ENCODE measurements at places on chromosomes 13 and 19.
A peak's percentile ranks its signal among the peaks of the same experiment; 100 is the strongest.

DNA sequence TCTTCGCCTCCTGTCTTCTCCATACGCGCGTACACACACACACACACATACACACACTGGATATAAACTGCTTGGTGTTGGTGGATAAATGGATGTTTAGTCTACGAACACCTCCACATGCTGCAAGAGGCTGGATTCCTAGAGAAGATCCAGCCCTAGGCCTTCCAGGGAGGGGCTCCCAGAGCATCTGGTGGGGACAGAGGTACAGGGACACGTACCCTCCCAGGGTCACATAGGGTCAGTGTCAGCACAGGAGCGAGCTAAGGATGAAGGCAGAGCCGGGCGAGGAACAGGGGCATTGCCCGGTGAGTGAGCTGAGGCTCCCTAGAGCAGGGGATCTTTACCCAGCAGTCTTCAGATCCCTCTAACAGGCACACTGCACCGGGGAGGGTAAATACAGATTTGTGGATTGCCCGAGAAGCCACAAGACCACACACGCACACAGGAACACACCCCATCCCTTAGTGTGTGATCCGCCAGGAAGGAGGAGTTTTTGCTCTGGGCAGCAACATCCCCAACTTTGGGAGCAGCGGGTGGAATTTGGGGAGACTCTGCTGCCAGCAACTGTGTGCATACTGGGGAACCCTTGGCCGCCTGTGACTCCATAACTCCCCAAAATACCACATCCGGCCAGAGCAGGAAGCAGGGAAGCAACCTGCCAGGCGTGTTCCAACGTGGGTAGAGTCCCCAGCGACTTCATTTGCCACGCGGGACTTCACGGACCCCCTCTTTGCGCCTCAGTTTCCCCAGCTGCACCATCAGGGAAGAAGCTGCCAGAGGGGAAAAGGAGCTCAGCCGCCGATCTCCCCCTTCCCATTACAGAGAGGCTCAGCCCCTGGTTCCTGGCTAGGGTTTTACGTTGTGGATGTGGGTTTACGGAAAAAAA is 5.8 kb upstream of the TLE2 start:
- DNase-seq = peak; percentile 41

- no peak for DNase-seq
Measured at GRCh38 chr13:75486146-75487062, 4.4 kb upstream of the TBC1D4 start.

- DNase-seq = no peak
Measured at GRCh38 chr13:105047676-105048295, 1487.7 kb downstream of the EFNB2 start.

GRCh38 chr13:30253830-30254229 is 53.5 kb downstream of the KATNAL1 start:
- DNase-seq = no peak

DNA sequence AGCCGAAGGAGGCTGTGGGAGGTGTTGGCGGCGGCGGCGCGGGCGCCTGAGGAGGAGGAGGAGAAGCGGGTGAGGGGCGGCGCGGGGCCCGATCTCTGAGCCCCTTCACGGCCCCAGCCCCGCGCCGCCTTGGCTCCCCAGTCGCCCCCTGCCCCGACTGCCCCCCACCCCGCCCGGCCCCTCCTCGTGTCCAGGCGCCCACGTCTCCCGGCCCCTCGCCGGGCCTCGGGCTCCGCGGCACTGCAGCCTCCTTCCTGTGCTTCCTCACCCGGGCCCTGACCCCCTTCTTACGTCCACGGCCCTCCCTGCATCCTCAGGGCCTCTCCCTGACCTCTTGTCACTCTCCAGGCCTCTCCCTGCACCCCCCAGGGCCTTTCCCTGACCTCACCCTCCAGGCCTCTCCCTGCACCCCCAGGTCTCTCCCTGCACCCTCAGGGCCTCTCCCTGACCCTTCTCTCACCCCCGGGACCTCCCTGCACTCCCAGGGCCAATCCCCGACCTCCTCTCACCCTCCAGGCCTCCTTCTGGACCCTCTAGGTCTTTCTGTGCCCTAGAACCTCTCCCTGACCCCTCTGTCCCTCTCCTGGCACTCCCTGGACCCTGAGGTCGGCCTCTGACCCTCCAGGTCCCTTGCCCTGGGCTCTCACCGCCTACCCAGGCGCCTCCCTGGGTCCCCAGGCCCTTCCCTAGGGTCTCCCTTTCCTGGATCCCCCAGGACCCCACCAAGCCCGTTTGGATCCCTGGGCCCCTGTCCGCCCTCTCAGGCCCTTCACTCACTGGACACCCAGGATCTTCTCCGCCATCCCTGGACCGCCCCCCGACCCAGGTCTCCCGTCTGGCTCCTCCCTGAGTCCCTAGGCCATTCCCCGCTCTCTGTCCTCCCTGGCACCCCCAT is 460 bp downstream of the KMT5C start:
- no peak for DNase-seq

- no peak for DNase-seq
Measured at GRCh38 chr19:19110410-19111135, 27.7 kb downstream of the TMEM161A start.

DNA sequence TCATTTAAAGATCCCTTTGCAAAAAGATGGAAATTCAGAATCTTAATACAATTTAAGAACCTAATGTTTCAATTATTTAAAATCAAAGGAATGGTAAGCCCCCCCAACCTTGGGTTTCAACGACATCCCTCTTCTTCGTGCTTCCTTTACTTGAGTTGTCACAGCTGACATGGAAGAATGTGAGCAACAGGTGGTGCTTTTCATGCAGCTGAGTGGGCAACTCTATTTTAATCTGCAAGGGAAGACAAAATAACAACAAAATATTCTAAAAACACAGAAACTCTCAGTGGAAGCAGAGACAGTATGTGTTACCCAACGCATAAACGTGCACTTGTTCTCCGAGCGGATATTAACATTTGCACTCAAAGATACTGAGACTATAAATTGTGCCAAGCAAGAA is 92.3 kb downstream of the DOCK9 start:
- no peak for DNase-seq

- no peak for DNase-seq
Measured at GRCh38 chr13:34816908-34817665, 125.0 kb upstream of the NBEA start.

DNA sequence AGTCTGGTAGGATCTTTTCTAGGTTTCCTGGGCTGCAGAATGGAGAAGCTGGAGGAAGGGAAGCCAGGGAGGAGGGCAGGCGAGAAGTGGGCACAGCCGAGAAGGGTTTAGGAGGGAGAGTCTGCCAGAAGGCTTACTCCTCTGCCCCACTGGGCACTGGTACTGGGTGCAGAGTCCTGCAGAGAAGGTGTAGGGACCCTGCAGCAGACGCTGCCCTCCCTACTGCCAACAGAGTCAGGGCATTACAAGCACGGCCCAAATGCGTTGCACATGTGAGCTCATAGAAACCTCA is 726 bp upstream of the PEPD start:
- no peak for DNase-seq

DNA sequence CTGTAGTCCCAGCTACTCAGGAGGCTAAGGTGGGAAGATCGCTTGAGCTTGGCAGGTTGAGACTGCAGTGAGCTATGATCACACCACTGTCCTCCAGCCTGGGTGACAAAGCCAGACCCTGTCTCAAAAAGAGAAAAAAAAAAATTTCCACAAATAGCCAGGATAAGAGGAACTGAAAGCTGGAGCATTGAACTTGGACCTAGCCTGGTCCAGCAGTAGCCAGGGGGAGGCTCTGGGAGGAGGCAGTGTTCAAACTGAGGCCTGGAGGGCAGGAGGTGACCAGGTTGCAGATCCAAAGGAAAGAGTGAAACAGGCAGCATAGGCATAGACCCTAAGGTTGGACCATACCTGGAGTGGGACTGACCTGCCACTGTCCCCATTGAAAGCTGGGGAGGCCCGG is 26.9 kb upstream of the PIK3R2 start:
- DNase-seq = no peak

GRCh38 chr19:28234637-28235036 is 978.3 kb downstream of the UQCRFS1 start:
- DNase-seq = no peak

GRCh38 chr19:5288347-5288739 is 52.3 kb downstream of the PTPRS start:
- no peak for DNase-seq

- no peak for DNase-seq
Measured at GRCh38 chr13:38844581-38844980, 146.1 kb downstream of the STOML3 start.

DNA sequence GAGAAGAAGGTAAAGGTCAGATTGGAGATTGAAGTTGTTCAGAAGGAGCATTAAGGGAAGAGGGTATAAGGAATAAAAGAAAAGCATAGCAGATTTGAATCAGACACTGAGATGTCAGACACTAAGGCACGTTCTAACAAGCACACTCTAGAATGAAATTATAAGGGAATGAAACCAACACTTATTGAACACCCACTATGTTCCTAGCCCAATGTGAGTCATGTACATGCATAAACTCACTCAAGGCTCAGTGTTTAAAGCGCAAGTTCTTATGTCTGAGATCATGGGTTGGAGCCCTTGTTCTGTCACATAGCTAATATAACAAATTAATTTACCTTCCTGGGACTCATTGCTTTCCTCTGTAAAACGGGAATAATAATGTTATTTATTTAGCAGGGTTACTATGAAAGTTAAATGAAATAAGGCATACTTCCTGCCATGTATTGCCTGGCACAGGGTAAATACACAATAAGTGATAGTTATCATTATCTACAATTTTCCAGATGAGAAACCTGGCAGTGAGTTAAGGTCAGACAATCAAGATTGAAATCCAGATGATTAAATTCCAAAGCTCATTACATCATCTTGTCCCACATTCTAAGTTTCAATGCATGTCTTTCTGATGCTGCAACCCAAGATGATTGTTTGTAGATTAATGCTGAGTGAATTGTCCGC is 68.3 kb upstream of the DACH1 start:
- no peak for DNase-seq

DNA sequence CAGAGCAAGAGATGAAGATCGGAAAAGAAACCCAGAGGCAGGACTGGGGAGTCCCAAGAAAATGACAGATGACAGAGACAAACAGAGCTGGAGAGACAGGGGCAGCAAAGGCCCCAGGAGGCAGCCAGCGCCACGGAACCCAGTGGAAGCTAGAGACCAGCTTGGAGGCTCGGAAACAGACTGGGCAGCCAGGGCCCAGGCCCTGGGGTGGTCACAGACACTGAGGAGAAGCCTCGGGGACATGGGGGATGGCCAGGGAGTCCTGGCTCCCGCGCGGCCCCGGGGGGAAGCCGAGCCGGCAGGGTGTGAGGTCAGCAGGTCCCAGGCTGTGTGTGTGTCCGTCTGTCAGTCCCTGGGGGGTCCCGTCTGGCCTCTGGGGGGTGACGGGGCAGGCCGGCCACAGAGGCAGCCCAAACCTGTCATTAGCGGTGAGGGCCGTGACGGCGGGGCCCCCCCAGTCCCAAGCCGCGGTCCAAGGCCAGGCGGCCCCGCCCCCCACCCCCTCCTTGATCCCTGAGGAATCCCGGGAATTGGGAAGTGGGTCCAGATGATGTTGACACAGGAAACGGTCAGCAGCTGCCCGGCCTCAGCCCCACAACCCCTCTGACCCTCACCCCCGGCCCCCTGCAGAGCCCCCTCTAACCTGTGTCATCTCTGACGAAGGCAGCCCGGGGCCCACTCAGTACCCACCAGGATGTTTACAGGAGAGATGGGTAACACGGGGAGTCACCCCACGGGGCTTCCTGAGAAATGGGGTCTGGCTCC is 2.5 kb upstream of the TMEM190 start:
- DNase-seq = no peak

DNA sequence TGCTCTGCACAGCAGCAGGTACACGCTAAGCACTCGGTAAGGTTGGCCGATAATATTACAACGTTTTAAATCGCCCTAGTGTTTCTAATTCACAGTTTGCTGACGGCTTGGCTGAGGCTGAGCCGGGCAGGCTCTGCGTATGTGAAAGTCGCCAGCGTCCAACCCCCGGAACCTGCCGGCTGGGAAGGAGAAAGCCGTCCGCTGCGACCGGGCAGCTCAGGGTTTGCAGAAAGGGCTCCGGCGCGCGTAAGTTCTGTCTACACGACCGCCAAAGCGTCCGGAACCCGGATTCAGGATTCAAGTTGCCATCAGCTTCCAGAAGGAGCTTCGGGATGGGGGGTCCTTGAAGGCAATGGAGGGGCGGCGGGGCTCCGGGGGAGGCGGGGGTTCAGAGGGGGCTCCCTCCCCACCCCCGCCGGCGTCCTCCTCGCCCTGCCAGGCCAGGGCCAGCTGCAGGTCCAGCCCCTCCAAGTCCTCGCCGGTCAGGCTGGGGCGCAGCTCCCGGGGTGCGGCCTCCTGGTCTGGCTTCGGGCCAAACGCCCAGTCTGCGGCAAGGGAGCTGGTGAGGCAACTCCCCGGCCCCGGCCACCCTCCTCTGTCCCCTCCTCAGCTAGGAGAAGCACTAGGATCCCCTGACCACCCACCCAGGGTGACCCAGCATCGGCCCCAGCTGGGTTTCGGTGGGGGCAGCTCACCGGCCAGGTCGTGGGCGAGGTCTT is 575 bp downstream of the SMIM44 start:
- DNase-seq = no peak

GRCh38 chr19:1373534-1374249 is 10.0 kb upstream of the NDUFS7 start:
- no peak for DNase-seq
